ENCODE measurements at places on chromosomes 13 and 19.

DNA sequence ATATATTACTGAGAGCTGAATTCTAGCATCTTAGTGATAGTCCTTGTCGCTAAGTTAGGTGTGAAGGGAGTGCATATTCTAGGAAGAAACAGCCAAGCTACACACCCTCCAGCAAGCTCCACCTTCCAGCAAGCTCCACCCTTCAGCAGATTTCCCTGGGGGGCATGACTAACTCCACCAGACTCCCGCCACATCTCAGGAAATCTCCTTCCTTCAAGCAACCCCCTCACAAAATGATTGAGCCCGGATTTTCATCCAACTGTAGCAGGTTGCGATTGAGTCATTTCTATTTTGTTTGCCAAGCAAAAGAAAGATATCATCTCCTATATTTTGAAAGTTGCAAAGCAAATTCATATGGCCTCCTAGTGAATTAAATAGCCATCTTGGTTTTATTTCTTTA is 162.1 kb upstream of the TMTC4 start:
- no peak for DNase-seq

DNA sequence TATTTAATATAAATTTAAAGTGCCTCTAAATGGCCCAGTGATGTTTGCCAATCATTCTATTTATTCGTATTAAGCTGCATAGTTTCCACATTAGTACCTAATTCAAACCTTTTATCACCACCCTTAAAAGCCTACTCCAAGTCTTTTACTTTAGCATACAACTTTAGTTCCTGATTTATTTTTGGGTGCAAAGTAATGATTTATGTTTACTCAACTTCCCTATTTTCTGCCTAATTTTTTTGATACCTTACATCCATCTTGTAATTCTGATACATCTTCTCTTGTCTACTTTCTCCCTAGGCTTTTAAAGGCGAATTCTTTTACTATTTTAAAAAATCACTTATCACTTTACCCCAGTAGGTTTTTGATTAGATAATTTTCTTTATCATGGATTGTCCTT is 2651.1 kb upstream of the PCDH20 start:
- no peak for DNase-seq

- DNase-seq, result no peak
Observed at GRCh38 chr13:112907871-112908331, 61.1 kb upstream of the MCF2L start.

DNA sequence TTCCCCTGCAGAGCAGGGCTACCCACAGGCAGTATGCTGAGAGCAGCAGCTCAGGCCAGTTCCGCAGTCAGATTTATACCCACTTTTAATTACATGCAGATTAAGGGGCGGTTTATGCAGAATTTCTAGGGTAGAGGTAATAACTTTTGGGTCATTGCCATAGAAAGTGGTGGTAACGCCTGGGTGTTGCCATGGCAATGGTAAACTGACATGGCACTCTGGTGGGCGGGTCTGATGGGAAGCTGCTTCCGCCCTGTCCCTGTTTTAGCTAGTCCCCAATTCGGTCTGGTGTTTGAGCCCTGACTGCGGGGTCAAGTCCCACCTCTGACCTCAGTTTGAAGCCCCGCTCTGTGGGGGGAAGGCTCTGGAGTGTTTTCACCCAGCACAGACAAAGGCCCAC is 141.1 kb upstream of the VSTM2B start:
- no peak for DNase-seq
